ENCODE measurements at places on chromosomes 7 and 10.

- no peak for DNase-seq
Observed at GRCh38 chr7:87876869-87877234, 559 bp downstream of the DBF4 start.

- no peak for DNase-seq
Observed at GRCh38 chr7:140330128-140330527, 68.2 kb downstream of the SLC37A3 start.

- DNase-seq = no peak
Observed at GRCh38 chr7:151015967-151016366, 8.3 kb downstream of the ATG9B start.

- no peak for DNase-seq
Observed at GRCh38 chr7:138945154-138945553, 36.0 kb downstream of the KIAA1549 start.

GRCh38 chr10:128078136-128078969, 47.9 kb downstream of the MKI67 start:
- DNase-seq = peak; percentile 76

DNA sequence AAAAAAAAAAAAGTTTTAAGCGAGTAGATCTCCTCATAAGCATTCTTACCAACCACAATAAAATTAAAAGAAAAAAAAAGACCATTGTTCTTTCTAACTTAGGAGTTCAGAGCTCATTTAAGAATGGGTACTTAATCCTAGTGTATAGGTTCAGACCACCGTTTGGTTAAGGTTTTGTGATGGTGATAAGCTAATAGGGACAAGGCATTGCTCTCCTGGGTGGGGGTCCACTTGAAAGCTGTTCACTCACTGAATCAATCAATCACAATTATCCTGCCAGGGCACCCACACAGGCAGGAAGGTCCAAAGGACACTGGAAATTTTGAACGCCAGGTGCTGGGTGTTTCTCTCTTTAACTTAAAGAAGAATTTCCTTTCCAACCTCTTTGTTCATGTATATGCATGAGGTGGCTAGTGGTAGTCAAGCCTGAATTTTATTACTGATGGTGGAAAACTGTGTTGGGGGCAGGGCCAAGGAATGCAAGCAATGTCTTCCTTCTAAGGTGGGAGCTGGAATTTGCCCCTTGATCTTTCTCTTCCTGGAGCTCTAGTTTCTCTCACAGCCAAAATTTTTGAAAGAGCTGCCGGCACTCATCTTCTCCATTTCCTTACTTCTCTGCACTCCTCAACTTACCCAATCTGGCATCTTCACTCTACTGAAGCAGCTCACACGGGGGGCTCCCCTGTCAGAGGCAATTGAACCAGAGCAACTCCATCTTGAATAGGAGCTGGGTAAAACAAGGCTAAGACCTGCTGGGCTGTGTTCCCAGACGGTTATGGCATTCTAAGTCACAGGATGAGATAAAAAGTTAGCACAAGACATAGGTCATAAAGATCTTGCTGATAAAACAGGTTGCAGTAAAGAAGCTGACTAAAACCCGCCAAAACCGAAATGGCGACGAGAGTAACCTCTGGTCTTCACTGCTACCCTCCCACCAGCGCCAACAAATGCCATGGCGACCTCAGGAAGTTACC, 7.5 kb upstream of the FAM131B start:
- DNase-seq = no peak

- DNase-seq = no peak
Observed at GRCh38 chr7:43653891-43654504, 71.1 kb downstream of the STK17A start.

- DNase-seq = no peak
Observed at GRCh38 chr10:4151466-4151865, 366.5 kb upstream of the KLF6 start.

DNA sequence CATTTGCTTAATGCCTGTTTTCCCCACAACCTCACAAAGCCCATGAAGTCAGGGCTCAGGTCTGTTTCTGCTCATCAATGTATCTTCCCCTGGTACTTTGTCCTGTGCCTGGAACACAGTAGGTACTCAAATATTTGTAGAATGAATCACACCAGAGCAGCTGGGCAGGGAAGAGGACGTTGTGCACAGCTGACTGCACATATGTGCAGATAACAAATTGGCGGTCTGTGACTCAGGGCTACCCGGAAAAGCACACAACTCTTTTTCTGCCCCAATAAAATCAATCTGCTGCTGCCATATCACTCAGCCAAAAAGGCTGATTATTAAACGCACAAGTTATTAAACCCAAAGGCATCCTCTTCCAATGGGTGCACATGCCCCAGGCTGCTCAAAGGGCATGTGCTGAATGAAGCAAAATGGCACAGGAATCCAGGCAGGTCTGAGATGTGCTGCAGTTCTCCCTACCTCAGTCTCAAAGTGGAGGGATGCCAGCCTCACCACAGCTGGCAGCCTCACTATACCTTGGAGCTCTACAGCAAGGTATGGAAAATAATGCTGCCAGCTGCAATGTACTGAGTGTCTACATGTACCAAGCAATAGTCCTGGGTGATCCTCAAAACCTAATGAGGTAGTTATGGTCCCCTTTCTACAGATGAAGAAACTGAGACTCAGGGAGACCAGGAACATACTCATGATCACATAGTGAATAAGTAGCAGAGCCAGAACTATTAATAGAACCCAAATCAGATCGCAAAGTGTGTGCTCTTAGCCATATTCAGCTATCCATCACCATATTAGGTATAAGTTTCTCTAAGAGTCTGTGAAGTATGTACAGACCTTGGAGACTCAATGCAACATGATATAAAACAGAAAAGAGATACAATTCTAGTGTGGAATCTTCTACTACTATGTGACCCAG, 43.4 kb downstream of the SORBS1 start:
- no peak for DNase-seq

DNA sequence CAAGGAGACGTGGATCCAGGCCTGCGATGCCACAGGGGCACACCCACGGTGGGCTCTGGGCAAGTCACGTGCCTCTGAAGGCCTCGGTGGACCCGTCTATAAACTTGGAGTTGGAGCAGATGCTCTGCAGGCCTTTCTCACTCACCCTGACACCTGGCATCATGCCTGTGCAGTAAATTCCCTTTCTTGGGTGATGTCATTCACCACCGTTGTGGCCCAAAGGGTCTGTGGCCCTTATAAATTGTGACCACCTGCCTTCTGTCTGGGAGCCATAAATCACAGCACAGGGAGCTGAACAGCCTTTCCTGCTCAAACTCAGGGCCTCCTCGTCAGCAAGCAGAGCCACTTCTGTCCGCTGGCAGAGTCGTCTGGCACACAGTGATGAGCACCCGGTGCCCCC, 52.2 kb downstream of the GPAM start:
- no peak for DNase-seq

DNA sequence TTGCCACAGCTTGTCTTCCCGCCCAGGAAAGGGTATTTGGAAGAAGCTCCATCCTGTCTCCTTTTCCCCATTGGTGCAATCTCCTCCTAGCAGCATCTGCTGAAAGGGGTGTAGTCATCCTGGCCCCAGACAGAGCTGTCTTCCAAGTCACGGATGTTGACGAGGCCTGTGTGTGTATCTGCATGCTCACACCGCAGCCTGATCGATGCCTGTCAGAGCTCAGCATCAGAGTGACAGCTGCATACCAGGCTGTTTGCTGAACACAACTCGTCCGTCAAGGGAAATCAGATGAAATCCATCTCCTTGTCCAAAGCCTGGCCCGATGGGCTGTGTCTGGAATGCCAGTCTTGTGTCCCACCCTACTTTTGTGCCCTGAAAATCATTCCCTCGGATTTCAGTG, 21.2 kb upstream of the LRRC4 start:
- DNase-seq = no peak

DNA sequence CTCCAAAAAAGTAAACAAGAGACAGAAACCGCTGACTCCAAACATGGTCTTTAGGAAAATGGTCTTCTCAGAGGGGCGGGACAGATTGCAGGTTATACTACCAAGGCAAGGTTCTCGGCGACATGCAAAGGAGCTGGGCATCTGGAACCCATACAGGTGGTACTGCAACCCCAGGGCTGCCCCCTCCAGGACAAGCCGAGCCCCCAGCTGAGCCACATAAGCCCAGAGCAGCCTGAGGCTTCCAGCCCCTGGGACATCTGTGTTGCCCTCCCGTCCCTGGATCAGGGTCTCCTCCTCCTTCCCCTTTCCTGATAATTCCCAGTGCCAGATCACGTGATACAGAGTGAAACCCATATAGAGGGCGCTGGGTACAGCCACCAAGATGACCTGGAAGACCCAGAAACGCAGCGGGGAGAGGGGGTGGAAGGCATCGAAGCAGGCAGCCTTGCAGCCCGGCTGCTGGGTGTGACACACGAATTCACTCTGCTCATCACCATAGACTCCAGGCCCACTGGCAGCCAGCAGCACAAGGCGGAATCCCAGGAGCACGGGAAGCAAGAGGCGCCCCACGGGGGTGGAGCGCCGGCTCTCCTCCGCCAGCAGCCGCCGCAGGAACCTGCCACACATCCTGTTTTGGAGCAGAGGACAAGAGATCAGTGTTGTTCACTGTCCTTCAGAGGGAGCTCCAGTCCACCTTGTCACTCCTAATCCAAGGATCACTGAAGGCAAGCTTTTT, at the start of gene GJC3:
TSS of gene GJC3 (minus strand) at position 627 of the 736 bp plus-strand sequence. CDS start at position 627, 0 bp downstream.
- peak; percentile 70 for DNase-seq

DNA sequence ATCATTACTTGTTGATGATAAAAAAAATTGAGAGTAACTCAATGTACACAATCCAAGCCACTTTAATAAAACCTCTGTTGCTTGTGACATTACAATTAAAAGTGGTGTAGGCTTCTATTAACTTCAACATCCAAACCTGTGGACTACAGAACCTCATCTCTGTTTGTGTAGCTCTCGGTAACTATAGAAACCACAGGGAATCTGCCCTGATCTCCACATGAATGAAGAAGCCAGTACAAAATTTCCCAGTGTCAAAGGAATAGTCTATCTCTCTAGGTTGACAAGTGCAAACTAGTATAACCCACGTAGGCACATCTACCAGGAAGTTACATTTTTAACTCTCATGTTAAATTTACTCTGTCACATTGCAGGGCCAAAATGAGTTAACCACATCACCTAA, 204.3 kb downstream of the CHCHD3 start:
- DNase-seq = no peak

GRCh38 chr7:47814905-47815613, 133.2 kb downstream of the PKD1L1 start:
- DNase-seq = no peak

DNA sequence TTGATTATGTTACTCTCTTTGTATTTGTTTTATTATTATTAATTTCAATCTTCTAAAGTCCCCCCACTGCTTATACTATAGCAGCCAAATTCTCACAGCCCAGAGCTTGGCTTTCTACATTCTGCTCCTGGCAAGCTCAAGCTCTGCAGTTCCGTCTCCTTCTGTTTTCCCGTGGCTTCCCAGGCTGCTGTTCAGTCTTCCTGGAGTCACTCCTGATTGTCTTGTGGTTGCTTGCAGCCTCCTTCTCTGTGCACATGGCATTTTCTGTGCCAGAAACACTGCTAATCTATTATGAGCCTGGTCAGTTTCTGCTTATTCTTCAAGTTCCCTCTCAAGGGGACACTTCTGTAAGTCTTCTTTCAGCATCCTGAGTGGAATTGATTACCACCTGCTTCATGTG, 533.7 kb upstream of the IGFBP3 start:
- DNase-seq = no peak

DNA sequence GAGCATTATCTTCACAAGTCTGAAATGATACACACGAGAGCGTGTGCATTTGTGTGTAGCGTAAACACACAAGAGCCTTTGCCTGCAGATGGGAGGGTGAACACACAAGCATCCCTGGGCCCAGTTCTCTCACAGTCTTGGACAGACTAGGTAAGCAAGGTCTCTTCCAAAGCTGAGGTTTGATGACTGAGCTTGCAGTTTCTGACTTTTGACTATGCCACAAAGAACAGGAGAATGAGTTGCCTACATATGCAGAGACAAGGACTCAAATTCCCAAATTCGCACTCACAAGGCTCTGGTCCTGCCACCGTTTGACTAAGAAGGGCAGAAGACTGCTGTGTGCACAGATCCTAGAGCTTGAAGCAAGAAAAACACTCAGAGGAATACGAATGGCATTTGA, 55.8 kb downstream of the FAM53B start:
- no peak for DNase-seq

DNA sequence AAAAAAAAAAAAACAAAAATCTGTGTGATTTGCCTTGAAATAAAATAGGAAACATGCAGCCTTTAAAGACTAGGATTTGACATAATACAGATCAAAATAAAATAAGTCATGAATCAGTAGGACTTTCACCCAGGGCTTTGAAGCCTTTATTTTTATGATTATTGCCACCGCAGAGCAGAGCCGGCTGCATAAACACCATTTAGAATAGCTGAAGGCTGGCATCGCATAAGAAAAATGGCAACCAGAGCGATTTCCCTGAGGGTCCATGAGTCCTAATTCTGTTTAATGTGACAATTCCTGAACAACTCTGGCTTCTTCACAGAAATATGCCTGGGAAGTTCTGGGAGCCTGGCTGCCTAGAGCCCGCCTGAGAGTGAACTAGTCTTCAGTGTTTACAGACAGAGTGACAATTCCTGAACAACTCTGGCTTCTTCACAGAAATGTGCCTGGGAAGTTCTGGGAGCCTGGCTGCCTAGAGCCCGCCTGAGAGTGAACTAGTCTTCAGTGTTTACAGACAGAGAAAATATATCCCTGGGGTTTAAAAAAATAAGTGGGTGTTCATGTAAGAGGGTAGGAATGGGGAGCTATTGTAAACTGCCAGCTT, 112.0 kb downstream of the EEPD1 start:
- no peak for DNase-seq

GRCh38 chr10:69388488-69388887, 28.2 kb downstream of the TACR2 start:
- DNase-seq = no peak

DNA sequence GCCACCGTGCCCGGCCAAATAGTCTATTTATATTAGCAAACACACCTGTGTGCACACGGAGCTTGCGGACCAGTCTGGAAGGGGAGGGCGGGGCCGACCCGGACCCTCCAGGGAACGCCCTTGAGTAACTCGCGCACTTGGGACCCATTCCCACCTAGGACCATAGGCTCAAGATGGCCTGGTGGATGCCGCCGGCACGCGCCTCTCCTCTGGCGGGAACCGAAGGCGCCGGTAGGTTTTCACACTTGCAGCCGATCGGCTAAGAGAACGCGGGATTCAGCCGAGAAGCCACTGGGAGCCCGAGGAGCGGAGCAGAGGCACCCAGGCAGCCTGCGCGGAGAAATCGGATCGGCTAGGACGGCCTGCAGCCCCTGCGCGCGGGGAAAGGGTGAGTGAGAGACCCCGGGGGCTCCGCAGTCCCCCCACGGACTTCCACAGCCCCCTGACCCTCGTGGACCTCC, 18.9 kb downstream of the IFT22 start:
- DNase-seq = no peak

- DNase-seq = no peak
Observed at GRCh38 chr7:103889451-103889850, 100.0 kb downstream of the RELN start.

GRCh38 chr10:44292390-44293002, 92.4 kb downstream of the CXCL12 start:
- DNase-seq = no peak

GRCh38 chr7:107971613-107972012, 31.3 kb downstream of the LAMB1 start:
- no peak for DNase-seq

GRCh38 chr10:103278862-103279298, 1.9 kb downstream of the INA start:
- peak; percentile 74 for DNase-seq

- no peak for DNase-seq
Observed at GRCh38 chr10:125118011-125118611, 42.3 kb downstream of the CTBP2 start.
